ENCODE measurements at places on chromosomes 3 and 15.

- no peaks in the 10 kb centered on the region for H3K36me3 ChIP-seq
- H3K27ac ChIP-seq: no peak overlapping the region
- no peak overlapping the region for H3K4me3 ChIP-seq
- no peak for DNase-seq
These were observed 89.4 kb upstream of the ZBTB20 start for GRCh38 chr3:115236496-115236895.

DNA sequence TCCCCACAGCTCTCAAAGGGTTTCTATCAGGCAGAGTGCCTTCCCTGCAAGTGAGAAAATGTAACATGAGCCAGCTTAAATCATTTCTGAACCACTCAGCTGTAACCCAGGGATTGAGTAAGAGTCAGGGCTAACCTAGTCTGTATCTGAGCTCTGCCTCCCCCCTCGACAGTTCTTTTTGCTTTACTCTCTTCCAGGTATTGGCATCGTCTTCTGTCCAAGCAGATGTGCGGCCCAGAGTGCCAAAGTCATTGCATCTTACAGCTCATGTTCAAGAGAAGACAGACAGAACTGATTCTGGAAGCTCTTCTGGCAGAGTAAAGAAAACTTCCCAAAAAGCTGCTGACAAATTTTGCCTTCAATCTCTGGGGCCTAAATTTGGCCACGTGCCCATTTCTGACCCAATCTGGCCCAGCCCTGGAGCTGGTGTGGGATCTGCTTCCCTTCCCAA is 74.8 kb downstream of the ABHD5 start:
- H3K36me3 ChIP-seq: no peaks in the 10 kb centered on the region
- H3K4me3 ChIP-seq: no peak overlapping the region
- no peak for DNase-seq
- peaks cover 15% of the 10 kb centered on the region for H3K27me3 ChIP-seq
- H3K27ac ChIP-seq: no peak overlapping the region

GRCh38 chr15:98878862-98879261 is 128.7 kb downstream of the PGPEP1L start:
- no peak for DNase-seq
- H3K27ac ChIP-seq: no peak overlapping the region
- H3K27me3 ChIP-seq: no peaks in the 10 kb centered on the region
- peaks cover 14% of the 10 kb centered on the region for H3K4me1 ChIP-seq

DNA sequence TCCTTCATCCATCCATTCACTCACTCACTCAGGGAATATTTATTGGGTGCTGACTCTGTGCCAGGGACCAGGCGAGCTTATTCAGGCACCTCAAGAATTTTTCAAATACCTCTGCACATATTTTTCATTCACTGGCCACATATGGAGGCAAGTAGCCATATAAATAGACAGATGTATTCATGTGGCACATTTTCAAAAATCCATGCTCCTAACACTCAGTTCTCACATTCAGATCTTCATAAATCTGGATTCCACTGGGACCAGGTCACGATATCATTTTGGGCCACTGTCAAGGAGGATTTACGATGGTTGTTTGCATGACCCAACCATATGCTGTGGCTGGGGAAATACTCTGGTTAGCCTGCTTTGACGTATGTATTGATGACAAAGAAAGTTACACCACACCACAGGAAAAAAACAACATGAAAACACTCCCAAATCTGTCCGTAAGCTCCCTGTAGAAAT is 241.8 kb upstream of the LRTM1 start:
- H3K4me3 ChIP-seq: no peak overlapping the region
- H3K4me1 ChIP-seq: no peaks in the 10 kb centered on the region
- no peak overlapping the region for H3K27ac ChIP-seq
- H3K27me3 ChIP-seq: no peaks in the 10 kb centered on the region

- H3K4me3 ChIP-seq: no peak overlapping the region
- no peaks in the 10 kb centered on the region for H3K27me3 ChIP-seq
- no peaks in the 10 kb centered on the region for H3K4me1 ChIP-seq
- no peak overlapping the region for H3K27ac ChIP-seq
These were observed 134.4 kb upstream of the MITF start for GRCh38 chr3:69604735-69605450.

- H3K36me3 ChIP-seq: no peaks in the 10 kb centered on the region
- H3K4me3 ChIP-seq: no peak overlapping the region
- H3K27ac ChIP-seq: no peak overlapping the region
- H3K27me3 ChIP-seq: peaks cover 13% of the 10 kb centered on the region
These were observed 32.2 kb downstream of the GPR176 start for GRCh38 chr15:39887832-39888231.

DNA sequence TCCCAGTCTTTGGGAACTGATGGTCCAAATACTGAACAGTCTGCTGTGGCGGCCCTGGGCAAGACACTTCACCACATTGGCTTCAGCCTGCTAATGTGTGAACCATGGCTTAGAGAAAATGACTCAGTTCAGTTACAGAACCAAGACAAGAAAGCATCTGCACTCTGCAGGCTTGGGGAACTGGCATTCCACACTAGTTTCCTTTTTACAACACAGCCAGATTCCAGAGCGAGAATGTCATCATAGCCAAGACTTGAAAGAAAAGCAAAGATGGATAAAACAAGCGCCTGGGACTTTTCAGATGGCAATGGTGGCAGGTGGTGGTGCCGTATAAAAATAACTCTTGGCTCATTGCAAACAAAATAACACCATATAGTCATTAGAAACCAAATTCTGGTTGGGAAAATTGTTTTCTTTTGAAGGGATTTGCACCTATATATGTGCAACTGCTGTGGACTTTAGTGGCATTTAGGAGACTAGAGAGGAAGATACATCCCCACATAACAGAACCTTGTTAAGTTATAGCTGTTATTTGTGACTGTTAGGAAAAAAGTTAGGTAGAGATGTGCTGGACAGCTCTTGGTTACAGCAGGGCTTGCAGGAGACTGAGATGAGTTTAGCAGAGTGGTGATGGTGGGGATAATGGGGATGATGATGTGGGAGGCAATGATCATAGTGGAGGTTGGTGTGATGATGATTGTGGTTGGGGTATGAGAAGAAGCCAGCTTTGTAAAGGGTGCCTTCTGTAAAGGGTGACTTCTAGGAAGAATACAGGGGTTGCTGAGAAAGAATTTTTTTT is 273.6 kb downstream of the THRB start:
- DNase-seq: no peak
- no peaks in the 10 kb centered on the region for H3K36me3 ChIP-seq
- no peaks in the 10 kb centered on the region for H3K4me1 ChIP-seq

DNA sequence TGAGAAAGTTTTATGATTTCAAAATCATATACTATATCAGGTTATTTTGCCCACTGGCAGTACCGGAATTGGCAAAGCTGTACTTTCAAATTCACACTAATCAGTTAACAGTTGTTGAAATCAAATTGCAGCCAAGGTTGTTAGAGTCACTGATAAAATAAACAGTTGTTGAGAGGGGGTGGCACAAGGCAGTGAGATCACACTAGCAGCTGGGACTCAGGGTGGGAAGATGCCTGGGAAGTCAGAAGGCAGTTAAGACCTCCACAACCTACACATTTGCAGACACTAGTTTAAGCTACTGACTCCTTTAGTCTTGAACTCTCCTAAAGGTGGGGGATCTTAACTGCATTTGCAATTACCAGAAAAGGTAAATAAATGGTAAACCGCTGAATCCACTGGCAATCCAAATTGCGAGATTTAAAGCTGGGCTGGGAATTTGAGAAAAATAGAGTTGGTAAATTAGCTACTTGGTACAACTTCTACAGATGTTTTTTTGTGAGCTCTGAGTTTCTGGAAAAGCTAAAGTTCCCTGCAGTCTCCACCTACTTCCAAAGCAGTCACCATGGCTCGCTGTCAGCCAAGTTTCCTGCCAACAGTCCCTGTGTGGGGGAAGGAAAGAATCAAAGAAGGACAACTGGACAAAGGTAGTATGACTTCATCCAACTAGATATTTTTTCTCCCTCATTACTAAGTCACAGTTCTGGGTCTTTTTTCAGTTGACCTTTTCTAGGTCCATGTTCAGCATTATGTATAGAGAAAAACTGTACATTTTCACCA is 105.7 kb downstream of the ZNF385D start:
- no peak overlapping the region for H3K27ac ChIP-seq
- H3K4me1 ChIP-seq: no peaks in the 10 kb centered on the region
- no peak for DNase-seq
- H3K4me3 ChIP-seq: no peak overlapping the region

GRCh38 chr15:64749167-64749566 is 26.2 kb downstream of the RBPMS2 start:
- no peak overlapping the region for H3K4me3 ChIP-seq
- no peak overlapping the region for H3K27ac ChIP-seq
- H3K4me1 ChIP-seq: no peaks in the 10 kb centered on the region
- peaks cover 9% of the 10 kb centered on the region for H3K27me3 ChIP-seq

DNA sequence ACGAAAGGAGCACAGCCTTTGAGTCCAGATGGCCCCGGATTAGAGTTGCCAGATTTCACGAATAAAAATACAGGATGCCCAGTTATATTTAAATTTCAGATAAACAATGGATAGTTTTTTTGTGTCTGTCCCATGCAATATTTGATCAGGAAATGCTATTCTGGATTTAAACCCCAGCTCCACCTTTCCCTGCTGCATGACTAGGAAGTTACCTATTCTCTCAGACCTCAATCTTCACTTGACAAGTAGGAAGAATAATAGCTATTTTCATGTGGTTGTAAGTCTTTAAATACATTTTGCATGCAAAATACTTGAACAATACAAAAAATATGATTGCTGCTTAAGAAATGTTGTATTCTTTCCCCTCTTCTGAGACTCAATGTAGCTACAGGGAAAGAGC is 125.3 kb upstream of the P2RY1 start:
- no peak for DNase-seq
- no peaks in the 10 kb centered on the region for H3K36me3 ChIP-seq
- no peak overlapping the region for H3K27ac ChIP-seq

GRCh38 chr3:171791692-171792076 is 18.6 kb downstream of the PLD1 start:
- H3K27ac ChIP-seq: no peak overlapping the region
- no peak overlapping the region for H3K4me3 ChIP-seq
- H3K4me1 ChIP-seq: no peaks in the 10 kb centered on the region
- H3K27me3 ChIP-seq: peaks cover 2% of the 10 kb centered on the region

GRCh38 chr3:181823716-181824115 is 112.0 kb downstream of the SOX2 start:
- no peak overlapping the region for H3K27ac ChIP-seq
- DNase-seq: no peak
- no peaks in the 10 kb centered on the region for H3K27me3 ChIP-seq
- no peaks in the 10 kb centered on the region for H3K4me1 ChIP-seq
- H3K36me3 ChIP-seq: no peaks in the 10 kb centered on the region

- H3K4me3 ChIP-seq: no peak overlapping the region
- no peaks in the 10 kb centered on the region for H3K27me3 ChIP-seq
- H3K4me1 ChIP-seq: no peaks in the 10 kb centered on the region
- no peak for DNase-seq
- no peaks in the 10 kb centered on the region for H3K36me3 ChIP-seq
- no peak overlapping the region for H3K27ac ChIP-seq
These were observed 48.5 kb upstream of the MLF1 start for GRCh38 chr3:158522221-158523136.

GRCh38 chr3:149284034-149284433 is 49.4 kb downstream of the TM4SF18 start:
- no peaks in the 10 kb centered on the region for H3K27me3 ChIP-seq
- no peak overlapping the region for H3K27ac ChIP-seq
- no peaks in the 10 kb centered on the region for H3K4me1 ChIP-seq
- DNase-seq: no peak
- H3K4me3 ChIP-seq: no peak overlapping the region

DNA sequence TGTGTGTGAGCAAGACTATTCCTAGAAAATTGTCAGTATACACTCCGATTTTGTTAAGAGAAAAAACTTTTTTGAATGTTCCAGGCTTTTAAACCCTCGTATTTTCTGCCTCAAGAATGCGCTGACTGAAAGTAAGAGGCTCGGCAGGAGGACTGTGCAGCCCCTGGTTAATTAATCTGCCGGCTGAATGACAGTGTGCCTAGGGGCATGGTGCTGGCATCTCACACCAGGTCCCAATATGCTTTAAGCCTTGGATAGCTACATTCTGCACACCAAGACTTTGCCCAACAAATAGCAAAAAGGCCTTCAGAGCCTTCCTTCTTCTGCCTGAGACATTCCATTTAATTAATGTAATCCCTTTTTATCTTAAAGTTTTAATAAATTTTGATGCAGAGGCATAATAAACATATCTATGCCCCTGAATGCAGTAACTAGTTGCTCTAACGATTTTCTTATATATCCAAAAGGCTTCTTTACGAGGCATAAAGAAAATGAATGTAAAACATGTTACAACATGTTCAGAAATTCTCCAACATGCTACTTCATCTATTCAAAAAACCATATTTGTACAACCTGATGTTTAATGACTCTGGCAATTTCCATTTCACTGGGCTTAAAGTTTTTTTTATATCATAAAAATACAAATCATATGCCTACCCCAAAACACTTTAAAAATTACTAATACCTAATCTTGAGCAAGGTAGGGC is 37.9 kb downstream of the DPH6 start:
- no peak for DNase-seq
- no peak overlapping the region for H3K27ac ChIP-seq
- no peaks in the 10 kb centered on the region for H3K27me3 ChIP-seq
- no peaks in the 10 kb centered on the region for H3K36me3 ChIP-seq

DNA sequence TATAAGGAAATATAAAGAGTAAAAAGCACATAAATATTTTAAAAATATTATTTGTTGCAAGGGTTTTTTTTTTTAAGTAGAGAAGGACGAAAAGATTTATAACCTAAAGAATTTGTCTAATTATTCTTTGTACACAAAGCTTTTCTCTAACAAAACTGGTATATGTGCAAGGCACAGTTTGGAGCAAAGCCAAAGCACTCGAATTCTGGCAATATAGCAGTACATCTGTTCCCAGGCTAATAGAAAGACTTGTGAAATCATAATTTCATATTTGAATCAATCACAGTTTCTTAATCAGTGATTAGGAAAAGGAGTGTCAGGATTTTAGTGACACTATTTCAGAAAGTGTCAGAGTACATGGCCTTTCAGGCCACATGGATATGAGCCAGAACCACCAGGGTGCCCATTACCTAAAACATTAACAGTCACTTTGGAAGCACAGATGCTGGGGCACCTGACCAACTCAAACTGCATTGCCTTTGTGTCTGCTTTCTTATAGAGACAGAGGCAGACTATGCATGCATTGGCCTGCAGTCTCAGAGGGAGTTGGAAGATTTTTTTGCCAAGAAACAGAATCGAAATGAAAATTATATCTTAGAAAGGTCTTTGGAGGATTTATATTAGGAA is 651.8 kb upstream of the SGO1 start:
- H3K36me3 ChIP-seq: no peaks in the 10 kb centered on the region
- no peaks in the 10 kb centered on the region for H3K27me3 ChIP-seq
- H3K27ac ChIP-seq: no peak overlapping the region
- H3K4me1 ChIP-seq: no peaks in the 10 kb centered on the region

DNA sequence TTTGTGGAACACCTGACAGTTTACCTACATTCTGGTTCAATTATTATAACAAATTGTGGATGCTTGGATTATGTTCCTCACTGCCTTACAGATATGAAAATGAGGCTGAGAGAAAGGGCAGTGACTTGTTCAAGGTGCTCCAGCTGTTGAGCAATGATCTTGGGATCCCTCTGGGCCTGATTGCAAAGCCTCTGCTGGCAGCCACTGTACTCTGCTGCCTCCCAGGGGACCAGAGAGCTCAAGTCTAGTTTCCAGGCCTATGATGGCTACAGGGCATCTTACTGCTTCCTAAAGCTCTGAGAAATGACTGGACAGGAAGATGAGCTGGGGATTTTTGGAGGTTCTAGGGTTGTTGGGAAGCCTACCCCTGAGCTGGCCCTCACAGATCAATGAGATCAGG is 2.3 kb upstream of the SHC4 start:
- H3K27me3 ChIP-seq: peaks cover 41% of the 10 kb centered on the region
- H3K4me1 ChIP-seq: peaks cover 45% of the 10 kb centered on the region
- H3K27ac ChIP-seq: peak overlapping the region; percentile 43
- peaks cover 2% of the 10 kb centered on the region for H3K36me3 ChIP-seq
- no peak for DNase-seq
- no peak overlapping the region for H3K4me3 ChIP-seq
